GM13977 (cell line): ENCODE measurements at places on chromosomes 7 and 10.

DNA sequence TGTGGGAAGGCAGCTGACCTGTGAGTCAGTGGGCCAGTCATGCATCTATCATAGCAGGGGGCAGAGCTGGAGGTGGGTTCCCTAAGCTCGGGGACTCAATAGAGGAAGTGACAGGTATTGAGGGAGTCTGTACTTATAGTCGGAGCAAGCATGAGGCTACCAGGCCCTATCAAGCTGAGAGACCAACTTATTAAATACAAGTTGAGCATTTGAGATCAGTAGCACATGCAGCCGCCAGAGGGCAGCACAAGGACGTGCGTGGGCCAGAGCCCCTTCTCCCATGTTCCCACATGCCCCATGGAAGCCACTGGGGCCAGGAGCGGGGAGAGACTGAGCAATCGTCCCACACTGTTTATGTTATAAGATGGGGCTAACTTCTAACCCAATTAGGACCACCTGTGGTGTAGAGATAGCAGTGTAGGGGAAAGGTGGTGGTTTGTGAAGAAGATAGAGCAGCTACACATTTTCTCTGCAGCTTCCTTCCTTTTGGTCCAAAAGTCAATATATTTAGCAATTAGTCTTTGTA lies 13.0 kb upstream of the STK31 start:
- DNase-seq = peak; percentile 54

- DNase-seq = peak; percentile 82
These were observed 7.5 kb upstream of the EBF3 start for GRCh38 chr10:129971381-129972144.

GRCh38 chr7:120064565-120064964 lies 208.4 kb upstream of the KCND2 start:
- DNase-seq = peak; percentile 11

DNA sequence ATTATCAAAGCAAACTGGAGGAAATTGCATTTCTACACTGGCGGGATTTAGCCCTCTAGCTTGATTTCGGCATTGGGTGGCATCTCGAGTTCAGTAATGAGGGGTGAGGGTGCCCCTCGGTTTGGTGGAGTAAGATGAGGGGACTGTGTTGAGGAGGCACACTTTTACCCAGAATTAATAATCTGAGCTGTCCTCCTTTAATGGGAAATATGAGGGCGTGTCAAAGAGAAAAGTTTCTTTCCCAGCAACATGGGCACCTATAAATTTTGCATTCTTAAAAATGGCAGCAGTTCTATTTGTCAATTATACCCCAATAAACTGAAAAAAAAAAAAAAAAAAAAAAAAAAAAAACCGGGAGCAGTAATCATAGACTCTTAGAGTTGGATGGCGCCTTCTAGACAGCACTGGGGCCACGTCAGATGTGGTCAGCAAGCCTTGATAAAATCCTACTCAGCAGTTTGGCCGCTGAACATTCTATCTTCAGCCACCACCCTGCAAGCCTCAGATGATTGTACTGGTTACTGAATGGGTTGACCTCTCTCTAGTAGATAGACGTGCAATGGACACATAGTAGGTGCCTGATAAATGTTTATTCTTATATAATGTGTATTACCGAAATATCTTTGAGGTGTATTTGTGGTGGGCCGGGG lies 931 bp downstream of the PAPSS2 start:
- no peak for DNase-seq

DNA sequence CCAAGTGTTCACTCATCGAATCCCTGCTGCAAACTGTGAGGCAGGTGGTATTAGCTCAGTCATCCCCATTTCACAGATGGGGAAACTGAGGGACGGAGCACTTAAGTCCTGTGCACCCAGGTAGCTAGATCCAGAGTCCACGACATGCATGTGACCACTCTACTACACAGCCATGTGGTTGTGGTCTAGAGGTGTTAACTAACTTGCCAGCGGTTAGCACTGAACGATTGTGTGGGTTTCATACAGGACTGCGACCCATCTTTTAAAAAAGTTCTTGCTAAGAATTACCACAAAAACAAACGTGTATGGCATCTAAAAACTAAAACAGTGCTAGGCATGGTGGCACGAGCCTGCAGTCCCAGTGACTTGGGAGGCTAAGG lies 16.1 kb upstream of the ABCC2 start:
- DNase-seq = peak; percentile 36
